Smooth muscle cell of trachea (primary cell): ENCODE measurements at places on chromosomes 2 and 18. TPM values are rescaled to one million over a fixed set of nuclear protein-coding genes. Genes with fewer than 3 reads are reported as not detected.

The RNF25 gene
- total RNA-seq: 19.6 and 28.4 TPM in 2 replicates

The DOK6 gene
- total RNA-seq: 1.5 and 5.6 TPM in 2 replicates

The LOXHD1 gene
- not detected in 2 replicates for total RNA-seq

The RFX8 gene
- total RNA-seq: 9.1 and 36.7 TPM in 2 replicates

The ASTL gene
- 0.17 TPM in 1 of 2 replicates, not detected in the other for total RNA-seq

The POMC gene
- 0.66 and 3.8 TPM in 2 replicates for total RNA-seq

The MBP gene
- total RNA-seq: 3.8 and 14.4 TPM in 2 replicates

The MTCL1 gene
- 37.8 and 80.1 TPM in 2 replicates for total RNA-seq

The UGT1A8 gene
- total RNA-seq: not detected in 2 replicates

The EML6 gene
- 0.15 and 0.66 TPM in 2 replicates for total RNA-seq

The UGT1A5 gene
- not detected in 2 replicates for total RNA-seq

The NCKAP5 gene
- total RNA-seq: 1.8 and 3.5 TPM in 2 replicates

The RTTN gene
- total RNA-seq: 14.2 and 22.8 TPM in 2 replicates

The DSC2 gene
- total RNA-seq: under 0.01 TPM in 1 of 2 replicates, not detected in the other

The VAMP8 gene
- total RNA-seq: 1.5 and 2.8 TPM in 2 replicates

The AOX1 gene
- 38.1 and 41.0 TPM in 2 replicates for total RNA-seq

The MAPRE3 gene
- total RNA-seq: 5.8 and 8.1 TPM in 2 replicates

The NYAP2 gene
- total RNA-seq: not detected in 2 replicates

The NDC80 gene
- 1.7 and 41.5 TPM in 2 replicates for total RNA-seq

The ATP8B1 gene
- total RNA-seq: 65.3 and 83.7 TPM in 2 replicates

The RNF181 gene
- total RNA-seq: 160 and 253 TPM in 2 replicates

The GREB1 gene
- 0.44 and 2.2 TPM in 2 replicates for total RNA-seq

The GORASP2 gene
- 34.6 and 39.5 TPM in 2 replicates for total RNA-seq

The RUFY4 gene
- not detected in 2 replicates for total RNA-seq
